Stimulated activated CD8-positive, alpha-beta memory T cell treated with anti-CD3 and anti-CD28 coated beads, Interleukin-4, amount 100 ng/mL, for 1 hour (primary cell): ENCODE measurements at places on chromosomes 5 and 9.

DNA sequence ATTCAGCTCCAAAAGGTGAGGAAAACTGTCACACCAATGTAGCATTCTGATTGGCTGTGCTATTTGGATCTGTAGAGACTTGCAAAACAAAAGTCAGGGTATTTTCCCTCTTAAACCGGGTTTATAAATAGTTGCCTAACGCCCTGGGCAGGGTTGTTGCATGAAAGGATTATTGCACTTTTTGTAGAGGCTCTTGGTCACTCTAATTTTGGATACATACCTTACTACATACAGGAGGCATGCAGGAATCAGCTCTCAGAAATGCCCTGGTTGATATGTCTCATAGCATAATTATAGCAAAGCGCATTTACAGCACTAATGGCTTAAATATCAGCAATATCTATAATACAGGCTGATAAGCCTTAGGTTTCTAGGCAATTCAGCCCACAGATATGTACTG, 200.0 kb upstream of the GDNF start:
- DNase-seq = no peak

DNA sequence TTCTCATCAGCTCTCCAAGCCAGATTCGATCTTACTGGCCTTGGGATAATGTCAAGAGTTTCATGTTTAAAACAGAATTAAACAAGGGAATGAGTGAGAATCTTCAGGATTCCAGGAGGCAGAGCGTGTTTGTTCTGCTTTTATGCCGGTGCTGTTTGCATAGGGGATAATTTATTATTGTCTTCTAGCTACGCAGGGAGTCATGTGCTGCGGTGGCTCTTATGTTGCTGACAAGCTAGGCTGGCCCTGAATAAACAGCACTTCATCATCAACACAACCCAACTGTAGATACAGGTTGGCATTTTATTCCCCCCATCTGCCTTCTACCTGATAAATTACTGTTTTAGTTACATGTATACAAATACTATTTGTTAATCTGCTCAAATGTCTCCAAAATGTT, 47.1 kb upstream of the PCA3 start:
- DNase-seq = no peak

DNA sequence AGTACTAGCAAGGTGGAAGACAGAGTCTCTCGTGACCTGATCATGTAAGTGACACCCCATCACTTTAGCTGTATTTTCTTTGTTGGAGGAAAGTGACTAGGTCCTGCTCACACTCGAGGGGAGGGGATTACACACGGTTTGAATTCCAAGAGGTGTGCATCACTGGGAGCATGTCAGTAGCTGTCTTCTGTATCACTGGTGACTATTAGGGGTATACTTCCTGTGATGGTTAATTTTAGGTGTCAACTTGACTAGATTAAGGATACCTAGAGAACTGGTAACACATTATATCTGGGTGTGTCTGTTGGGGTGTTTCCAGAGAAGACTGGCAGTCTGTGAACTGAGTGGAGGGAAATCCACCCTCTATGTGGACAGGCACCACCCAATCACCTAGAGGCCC, 22.5 kb downstream of the FOXD1 start:
- no peak for DNase-seq

DNA sequence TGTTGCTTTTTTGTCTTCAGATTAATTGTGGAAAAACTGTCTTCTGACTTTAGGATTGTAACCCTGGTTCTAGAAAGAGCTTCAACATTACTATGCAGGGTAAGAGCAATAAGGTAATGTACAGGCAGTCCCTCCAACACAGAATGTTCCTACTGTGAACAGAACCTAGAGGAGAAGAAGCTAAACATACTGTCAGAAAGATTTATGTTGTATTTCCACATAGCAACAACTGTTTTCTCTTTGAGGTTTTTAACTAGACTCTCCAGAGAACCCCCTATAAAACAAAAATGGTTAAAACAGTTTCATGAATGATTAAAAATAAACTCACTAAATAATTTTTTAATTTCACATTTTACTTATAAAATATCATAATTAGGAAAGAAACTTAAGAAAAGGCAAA, 64.3 kb upstream of the NAA35 start:
- no peak for DNase-seq

DNA sequence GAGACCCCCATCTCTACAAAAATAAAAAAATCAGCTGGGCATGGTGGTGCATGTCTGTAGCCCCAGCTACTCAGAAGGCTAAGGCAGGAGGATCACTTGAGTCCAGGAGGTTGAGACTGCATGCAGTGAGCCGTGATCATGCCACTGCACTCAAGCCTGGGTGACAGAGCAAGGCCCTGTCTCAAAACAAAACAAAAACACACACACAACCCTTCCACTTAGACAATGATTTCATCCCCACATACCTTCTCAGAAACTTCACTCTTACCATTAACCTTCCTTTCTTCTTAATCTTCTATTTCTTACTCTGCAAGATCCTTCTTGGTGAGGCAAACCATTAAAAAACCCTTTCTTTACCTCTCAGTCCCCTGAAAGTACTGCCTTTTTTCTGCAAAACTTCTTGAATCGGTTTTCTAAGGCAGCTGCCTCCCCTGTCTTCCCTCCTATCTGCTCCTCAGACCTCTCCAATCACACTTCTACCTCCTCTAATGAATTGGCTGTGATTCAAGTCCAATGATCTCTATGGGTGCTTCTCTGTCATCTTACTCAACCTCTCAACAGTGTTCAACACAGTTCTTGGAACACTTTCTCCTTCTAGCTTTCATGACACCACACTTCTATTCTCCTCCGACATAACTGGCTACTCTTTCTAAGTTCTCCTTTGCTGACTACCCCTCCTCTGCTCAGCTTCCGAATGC, 47.3 kb downstream of the PFDN1 start:
- no peak for DNase-seq

- DNase-seq = no peak
Observed at GRCh38 chr5:38994324-38994927, 79.8 kb downstream of the RICTOR start.

GRCh38 chr9:133346021-133346785, 1.7 kb downstream of the MED22 start:
- no peak for DNase-seq

GRCh38 chr5:14552017-14552416, 29.6 kb upstream of the OTULINL start:
- DNase-seq = no peak

GRCh38 chr5:156295431-156295830, 31.5 kb upstream of the SGCD start:
- no peak for DNase-seq

- DNase-seq = peak; percentile 27
Observed at GRCh38 chr9:111896942-111897600, 457 bp downstream of the UGCG start.

DNA sequence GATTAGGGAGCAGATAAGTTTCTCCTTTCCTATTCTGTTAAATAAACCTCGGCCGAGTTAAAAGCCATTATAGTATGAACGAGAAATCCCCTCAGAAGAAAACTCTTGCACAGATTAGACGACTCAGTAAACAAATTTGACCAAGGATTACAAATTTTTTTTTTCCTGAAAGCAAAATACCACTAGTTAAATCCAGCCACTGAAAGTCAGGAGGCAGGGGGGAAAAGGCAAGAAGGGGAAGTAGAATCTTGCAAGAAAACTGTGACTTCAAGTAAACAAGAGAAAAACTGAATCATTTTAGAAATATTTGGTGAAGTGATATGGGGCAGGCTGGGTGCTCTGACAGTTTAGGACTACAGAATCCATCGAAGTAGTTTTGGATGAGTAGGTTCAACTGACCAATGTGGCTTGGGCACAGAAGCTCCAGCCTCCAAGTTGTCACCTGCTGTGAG, 251.0 kb downstream of the DENND1A start:
- DNase-seq = no peak

DNA sequence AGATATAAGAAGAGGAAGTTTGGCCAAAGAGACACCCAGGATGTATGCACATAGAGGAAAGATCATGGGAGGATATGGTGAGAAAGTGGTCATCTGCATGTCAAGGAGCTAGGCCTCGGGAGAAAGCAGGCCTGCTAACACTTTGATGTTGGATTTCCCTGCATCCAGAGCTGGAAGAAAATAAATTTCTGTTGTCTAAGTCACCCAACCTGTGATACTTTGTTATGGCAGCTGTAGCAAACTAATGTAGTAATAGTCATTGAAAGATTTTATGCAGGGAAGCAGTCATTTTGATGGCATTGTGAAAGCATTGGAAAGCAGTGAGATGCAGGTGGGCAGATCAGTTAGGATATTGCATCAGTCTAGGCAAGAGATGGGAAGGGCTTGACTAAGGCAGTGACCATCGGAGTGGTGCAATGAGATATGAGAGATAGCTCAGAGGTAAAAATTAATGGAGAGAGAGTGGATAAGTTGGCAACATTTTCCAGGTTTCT, 24.5 kb upstream of the FOCAD start:
- no peak for DNase-seq

DNA sequence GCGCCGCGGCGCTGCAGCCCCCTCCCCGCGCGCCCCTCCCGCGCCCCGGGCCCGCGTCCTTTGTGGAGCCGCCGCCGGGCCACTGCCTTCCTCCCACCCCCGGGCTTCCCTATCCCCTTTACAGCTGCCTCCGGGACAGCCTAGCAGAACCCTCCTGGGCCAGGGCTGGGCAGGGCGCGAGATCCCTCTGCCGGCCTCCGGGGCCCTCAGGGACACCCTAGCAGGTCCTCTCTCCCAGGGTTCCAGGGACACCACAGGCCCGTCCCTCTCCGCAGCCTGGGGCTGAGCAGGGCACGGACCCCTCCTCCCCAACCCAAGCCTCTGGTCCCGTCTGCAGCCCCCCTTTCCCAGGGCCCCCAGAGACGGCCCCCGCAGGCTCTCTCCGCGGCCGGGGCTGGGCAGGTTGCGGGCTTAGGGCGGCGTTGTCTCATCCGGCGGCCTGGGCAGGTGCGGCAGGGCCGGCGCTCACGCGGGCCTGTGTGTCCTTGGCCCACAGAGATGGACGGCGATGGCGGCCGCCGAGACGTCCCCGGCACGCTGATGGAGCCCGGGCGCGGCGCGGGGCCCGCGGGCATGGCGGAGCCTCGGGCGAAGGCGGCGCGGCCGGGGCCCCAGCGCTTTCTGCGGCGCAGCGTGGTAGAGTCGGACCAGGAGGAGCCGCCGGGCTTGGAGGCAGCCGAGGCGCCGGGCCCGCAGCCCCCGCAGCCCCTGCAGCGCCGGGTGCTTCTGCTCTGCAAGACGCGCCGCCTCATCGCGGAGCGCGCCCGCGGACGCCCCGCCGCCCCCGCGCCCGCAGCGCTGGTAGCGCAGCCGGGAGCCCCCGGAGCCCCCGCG, 710 bp downstream of the WNK2 start:
- DNase-seq = no peak

DNA sequence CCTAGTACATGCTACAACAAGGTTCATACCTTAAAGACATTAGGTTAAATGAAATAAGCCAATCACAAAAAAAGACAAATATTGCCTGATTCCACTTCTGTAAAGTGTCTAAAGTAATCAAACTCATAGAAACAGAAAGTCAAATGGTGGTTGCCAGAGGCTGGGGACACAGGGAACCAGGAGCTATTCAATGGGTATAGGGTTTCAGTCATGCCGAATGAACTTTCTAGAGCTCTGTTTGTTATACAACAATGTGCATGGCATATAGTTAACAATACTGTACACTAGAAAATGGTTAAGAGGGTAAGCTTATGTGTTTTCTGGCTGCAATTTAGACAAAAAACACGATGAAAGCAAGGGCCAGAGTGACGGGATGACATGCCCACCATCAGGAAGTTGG, 70.8 kb upstream of the EGFLAM start:
- DNase-seq = no peak

DNA sequence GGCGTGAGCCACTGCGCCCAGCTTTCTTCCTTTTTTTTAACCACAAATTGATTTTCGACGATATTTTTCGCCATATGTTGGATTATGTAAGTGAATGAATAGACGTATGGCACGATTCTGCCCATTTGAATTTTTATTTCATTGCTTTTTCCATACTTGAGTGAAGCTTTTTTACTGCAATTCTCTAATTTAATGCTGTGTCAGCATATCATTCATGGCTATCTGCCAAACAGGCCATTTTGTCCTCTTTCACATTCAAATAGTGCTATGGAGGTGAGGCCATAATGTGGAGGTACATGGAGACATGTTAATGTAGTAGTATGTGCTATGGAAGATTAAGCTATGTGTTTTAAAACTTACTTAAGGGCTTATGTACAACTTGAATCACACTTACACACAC, 152.1 kb upstream of the TUSC1 start:
- DNase-seq = no peak

DNA sequence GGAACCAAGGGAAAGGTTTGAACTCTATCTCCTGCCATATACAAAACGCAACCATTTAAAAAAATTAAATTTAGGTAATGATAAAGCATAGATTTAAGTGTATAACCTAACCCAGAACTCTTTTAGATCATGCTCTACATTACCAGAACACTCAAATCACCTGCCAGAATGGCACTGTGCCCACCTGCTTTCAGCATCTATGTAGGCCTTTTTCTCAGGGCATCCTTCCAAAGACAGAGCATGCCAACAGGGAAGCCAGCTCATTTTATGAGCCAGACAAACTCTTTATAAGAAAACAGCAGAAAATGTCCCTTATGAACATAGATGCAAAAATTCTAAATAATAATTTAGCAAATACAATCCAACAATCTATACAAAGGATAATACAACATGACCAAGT, 47.9 kb upstream of the SMAD5 start:
- DNase-seq = no peak

DNA sequence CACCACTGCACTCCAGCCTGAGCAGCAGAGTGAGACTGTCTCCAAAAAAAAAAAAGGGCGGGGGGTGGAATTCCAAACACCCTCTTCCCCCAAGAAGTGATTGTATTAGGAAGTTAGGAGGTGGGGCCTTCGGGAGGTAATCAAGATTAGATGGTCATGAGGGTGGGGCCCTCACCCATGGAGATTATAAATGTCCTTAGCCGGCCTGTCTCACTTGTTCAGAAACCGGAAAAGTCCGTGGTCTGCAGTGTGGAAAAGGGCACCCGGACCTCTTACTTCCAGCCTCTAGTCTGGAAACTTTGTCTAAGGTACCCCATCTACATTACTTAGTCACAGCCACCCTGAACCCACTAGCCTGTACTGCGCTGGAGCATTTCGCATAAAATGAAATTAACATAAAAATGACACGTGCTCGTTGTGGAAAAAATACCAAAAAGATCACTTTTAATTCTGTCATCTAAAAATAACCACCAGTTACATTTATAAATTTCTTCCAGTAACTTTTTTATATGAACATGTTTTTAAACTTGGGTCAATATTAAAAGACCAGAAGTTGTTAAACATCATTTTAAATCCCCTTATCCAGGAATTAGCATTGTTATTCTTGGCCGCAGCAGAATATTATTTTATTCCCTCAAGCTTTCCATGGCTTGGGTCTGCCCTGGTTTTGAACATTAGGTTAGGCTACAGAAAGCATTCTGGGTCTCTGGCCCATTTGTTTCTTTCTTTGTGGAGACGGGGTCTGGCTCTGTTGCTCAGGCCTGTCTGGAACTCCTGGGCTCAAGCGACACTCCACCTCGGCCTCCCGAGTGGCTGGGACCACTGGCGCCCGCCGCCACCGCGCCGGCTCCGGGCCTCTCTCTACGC, 1.2 kb upstream of the CKS2 start:
- DNase-seq = no peak

- DNase-seq = no peak
Observed at GRCh38 chr5:160843240-160843639, 8.8 kb downstream of the ATP10B start.
